Left cardiac atrium (tissue), 4 donors: ENCODE measurements at places on chromosomes 5 and 9. TPM values are rescaled to one million over a fixed set of nuclear protein-coding genes. Genes with fewer than 3 reads are reported as not detected.

Gene FIBCD1
- 2.2 TPM for total RNA-seq

Gene MATR3
- total RNA-seq = 104 TPM

Gene NTNG2
- 5.0 TPM for total RNA-seq

Gene SUSD3
- total RNA-seq = 1.6 TPM

GRCh38 chr5:30959238-30959637, 234.2 kb upstream of the CDH6 start:
- no peak for DNase-seq

- no peak for DNase-seq
These were observed 107.4 kb downstream of the MCTP1 start for GRCh38 chr5:95177456-95177855.

GRCh38 chr9:126758916-126759585, 45.8 kb upstream of the ZBTB43 start:
- no peak for DNase-seq

GRCh38 chr5:133421394-133421793, 190.9 kb downstream of the FSTL4 start:
- no peak for DNase-seq

DNA sequence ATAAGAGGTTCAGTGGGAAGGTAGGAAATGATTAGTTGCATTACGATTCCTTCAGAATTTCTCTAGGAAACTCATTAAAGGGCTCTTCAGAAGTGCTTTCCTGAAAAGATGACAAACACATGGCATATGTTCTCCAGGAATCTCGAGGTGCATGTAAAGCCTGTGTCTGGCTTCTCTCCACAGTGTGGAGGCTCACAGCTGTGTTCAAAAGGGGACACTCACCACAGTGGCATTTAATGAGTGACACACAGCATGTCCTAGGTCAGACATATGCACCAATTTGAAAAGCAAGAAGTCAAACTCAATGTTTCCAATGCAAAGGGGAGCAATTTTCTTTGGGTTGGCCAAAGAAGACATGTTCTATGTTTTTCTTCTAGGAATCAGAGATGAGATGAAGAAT, 976.9 kb downstream of the MAT2B start:
- no peak for DNase-seq

GRCh38 chr5:110335361-110336066, 391.0 kb downstream of the TMEM232 start:
- no peak for DNase-seq
